ENCODE measurements at places on chromosomes 4 and X. TPM values are rescaled to one million over a fixed set of nuclear protein-coding genes. Genes with fewer than 3 reads are reported as not detected.

GRCh38 chr4:153161226-153161963 lies 42.8 kb upstream of the TRIM2 start:
- no peak for DNase-seq

DNA sequence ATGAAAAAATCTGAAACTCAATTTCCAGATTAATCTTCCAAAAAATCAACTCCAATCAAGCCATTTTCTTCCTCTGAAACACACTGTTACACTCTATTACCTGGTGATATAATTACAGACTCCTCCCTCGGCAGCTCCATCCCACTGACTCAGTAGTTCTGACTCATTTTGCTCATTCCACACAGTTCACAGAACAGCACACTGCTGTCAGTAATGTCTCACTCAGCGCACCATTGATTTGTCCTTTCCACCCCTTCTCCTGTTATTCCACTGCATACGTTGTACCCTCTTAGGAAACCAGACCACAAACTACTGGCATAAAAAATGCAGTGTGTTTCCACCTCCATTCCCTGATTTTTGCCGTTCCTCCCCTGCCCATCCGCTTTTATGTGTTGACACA lies 212.7 kb downstream of the SLIT2 start:
- no peak for DNase-seq

DNA sequence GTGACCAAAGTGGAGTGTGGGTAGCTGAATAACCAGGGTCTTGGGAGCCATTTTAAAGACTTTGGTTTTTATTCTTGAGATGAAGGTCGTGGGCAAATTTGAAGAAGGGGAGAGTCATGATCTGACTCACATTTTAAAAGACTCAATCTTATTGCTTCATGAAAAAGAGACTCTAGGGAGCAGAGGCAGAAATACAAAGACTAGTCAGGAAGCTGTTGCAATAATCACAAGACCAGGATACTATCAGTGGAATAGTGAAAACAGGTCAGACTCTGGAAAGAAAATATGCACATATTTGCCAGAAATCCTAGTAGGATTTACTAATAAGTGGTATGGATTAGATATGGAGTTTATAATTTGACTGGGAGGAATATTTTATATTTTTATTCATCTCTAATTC lies 448.4 kb downstream of the RAPGEF2 start:
- DNase-seq: no peak

GRCh38 chr4:87044511-87045233 lies 109.9 kb downstream of the AFF1 start:
- DNase-seq: no peak

DNA sequence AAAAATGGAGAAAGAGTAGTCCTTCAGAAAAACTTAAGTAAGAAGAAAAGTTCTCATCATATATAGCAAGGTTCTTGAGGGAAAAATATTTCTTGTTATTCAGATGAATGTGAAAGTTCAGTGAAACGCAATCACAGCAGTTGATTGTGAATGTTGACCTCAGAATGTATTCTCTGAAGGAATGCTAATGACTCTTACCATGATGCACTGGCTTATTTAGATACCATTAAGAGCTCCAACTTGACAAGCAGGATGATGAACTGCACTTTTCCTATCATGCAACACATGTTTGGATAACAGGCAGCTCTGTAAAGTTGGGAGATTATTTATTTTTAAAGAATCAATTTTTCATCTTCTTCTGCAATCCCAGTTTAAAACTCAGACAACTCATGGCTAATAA lies 115.5 kb upstream of the MYOZ2 start:
- no peak for DNase-seq

- no peak for DNase-seq
Measured at GRCh38 chr4:10656988-10657387, 27.6 kb downstream of the CLNK start.

DNA sequence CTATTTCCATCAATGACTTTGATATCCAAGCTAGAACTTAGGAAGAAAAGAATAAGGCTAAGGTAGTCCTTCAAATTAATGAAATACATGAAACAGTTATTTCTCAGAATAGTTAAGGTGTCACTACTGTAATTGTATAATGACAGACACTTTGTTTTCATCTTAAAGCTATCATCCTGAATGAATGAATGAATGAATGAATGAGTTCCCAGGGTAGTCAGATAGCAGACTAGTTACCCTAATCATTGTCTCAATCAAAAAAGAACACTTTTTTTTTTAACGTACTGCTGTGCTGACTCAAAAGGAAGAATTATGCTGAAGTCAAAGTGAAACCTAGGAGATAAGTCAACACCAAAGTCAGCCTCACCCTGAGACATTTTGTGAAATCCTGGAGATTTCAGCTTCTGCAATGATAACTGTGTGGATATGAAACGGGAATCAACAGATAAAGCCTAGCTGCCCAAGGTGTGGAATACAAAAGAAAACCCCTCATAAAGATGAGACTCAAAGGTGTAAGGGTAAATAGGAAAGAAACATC lies 68.3 kb upstream of the CNKSR2 start:
- no peak for DNase-seq

DNA sequence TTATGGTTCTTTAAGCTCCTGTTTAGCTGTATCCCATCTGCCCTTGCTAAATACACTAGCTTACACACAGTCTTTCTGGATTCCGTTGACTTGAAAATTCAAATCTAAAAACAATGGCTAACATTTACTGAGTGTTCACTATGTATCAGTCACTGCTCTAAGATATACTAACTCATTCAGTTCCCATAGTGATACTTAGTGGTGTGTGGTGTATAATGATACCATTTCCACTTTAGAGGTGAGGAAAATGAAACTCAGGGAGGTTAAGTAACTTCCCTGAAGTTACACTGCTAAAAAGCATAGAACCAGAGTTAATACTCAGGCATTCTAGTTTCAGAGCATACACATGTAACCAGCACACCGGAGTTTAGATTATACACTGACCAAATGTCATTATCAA lies 762.0 kb downstream of the GRID2 start:
- no peak for DNase-seq

- no peak for DNase-seq
Measured at GRCh38 chr4:87745064-87745807, 54.1 kb upstream of the IBSP start.

DNA sequence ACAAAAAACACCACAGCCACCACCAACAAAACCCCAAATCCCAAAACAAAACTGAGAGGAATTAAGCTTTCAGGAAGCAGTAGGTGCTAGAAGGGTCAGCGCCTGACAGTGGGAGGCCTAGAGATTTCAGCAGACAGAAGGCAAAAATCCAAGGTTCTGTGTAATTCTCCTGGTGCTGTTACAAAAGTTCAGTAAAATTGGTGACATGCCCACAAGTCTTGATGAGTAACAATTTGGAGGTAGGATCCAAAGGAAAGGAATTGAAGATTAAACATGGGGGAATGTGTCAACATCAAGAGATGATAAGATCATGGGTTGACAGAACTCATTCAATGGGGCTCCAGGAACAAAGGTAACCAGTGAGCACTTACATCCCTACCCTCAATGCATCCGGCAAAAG lies 653.8 kb upstream of the CPEB2 start:
- no peak for DNase-seq

DNA sequence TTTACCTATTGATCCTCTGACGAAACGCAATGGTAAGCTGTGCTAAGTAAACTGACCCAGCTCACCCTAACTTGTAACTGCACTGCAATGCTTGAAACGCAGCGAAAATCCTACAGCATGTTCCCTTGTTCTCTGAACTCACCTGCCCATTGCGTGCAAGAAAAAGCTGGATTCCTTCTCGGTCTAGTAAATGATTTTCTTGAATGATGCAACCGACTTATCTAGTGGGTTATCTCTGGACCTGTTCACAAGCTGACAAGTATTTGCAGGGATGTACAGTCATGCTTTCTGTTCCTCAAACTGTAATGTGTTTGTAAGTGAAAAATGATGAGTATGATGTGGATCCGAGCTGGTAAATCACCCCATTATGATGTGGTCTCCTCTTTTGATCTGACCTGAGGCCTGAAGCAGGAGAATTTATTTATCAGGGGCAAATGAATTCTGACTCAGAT lies 140.1 kb downstream of the BTC start:
- DNase-seq: no peak

DNA sequence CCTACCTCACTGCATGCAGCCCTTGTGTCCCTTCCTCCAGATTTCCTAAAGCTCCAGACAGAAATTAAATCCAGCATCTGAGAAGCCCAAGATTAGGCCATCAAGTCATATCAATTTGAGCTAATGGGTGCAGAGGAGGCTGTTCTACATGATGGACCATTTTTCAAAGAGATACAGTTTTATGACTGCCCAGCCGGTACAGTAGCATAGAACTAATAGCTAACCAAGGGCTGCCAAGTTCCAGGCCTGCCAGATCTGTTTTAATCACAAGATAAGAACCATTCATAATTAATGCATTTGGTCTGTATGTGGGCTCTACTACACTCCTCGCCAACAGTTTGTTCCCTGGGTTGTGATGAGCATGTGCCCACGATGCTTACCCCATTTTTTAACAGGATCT lies 73.9 kb upstream of the PLAC1 start:
- no peak for DNase-seq

DNA sequence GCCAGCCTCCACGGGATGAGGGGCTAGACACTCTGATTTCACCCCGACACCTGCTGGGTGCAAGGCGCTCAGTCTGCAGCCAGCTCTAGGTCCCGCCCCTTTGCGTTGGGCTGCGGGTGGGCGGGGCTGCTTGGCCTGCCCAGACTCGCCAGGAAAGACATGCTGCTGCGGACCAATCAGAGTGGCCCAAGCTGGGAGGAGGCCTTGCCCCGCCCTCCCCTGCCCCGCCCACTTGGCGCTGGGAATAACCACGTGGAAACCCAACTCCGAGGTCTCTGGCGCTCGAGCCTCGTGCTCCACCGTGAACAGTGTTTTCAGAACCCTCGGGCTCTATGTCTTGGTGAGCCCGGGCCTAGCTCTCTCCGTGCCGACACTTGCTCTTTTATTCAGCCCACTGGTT lies 5.3 kb upstream of the VMA21 start:
- no peak for DNase-seq

- DNase-seq: no peak
Measured at GRCh38 chrX:54042609-54043021, 1.7 kb downstream of the PHF8 start.

GRCh38 chr4:5851637-5852301 lies 41.1 kb downstream of the CRMP1 start:
- DNase-seq: no peak

DNA sequence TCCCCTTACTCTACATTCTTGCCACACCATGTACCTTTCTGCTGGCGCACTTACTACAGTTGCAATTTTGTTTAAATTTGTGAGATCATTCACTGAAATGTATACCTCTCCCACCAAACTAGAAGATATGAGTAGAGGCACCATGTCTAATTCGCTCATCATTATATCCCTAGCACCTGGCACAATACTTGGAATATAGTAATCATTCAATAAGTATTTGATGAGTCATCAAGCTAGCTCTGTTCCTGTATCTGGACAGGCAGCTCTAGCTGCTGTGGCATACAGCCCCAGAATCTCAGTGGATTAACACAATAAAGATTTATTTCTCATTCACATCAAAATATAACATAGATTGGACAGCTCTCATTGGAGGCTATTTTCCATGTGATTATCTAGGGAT lies 245.9 kb downstream of the IDS start:
- no peak for DNase-seq

DNA sequence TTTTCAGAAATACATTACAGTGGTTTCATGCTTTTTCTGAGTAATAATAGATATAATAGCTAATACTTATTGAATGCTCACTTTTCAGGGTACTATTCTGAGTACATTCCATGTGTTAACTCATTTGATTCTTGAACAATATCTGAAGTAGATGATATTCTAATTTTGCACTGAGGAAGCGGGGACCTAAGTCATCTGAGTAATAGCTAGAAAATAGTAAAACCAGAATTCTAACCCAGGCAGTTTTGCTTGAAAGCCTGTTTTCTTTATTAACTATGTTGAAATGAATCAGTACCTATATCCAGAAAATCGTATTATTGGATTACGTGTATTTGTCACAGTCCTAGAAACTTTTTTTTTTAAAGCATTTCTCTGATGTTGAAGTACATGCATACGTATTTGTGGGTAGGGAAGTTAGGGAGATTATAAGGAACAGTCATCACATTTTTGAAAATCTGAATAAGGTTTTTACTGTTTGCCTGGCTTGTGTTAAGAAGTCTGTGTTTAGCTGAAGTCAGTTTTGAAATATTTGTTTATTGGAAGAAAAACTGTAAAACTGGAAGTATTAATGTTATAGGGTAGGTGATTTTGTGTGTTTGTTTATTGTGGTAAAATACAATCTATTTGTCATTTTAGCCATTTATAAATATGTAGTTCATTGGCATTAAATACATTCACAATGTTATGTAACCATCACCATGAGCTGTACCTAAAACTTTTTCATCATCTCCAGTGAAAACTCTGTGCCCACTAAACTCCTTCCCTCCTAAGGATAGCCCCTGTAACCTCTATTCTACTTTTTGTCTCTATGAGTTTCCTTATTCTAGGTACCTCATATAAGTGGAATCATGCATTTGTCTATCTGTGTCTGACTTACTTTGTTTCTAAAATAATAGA lies 55.3 kb downstream of the FIP1L1 start:
- no peak for DNase-seq

GRCh38 chrX:136910565-136911035 lies 30.1 kb upstream of the RBMX start:
- DNase-seq: no peak

DNA sequence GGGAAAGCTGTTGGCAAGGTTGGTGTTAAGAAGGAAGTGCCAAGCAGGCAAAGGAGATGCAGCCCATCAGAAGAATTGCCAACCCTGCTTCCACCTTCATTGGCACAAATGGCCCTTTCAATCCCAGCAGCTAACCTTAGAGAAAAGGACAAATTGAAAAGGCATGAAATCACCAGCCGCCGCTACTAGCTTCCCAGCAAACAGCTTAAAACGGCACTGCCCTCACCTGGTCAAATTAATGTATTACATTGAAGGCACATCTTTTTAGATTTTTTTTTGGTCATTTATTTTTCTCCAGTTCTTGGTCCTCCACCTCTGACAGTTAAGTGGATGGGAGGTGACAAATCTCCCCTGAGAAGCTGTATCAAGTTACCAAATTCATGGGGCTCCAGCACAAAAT lies 51.0 kb upstream of the NHSL2 start:
- DNase-seq: no peak

DNA sequence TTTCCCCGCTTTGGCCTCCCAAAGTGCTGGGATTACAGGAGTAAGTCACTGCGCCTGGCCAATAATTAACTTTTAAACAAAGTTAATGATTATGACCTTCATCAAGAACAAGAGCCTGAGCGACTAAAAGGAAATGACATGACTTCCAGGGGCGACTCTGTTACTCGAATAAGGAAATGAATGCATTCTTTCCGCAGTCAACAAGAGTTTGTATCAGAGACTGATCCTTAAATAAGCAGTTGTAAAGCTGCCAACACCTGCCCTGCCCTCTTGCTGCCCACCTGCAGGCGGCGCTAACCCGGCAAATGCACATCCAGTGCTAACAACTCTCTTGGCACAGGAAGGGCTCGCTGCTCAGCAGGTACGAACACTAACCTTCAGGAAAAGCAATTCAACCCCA lies 27.3 kb downstream of the WDR1 start:
- peak; percentile 52 for DNase-seq

GRCh38 chr4:110622841-110623717 lies at the start of gene PITX2:
PITX2 (minus strand) TSS chr4:110623077; CDS start chr4:110622460, 617 bp downstream.
- peak; percentile 93 for DNase-seq

Gene NAP1L3
- 33.2 TPM for total RNA-seq

Gene NPY2R
- not detected for total RNA-seq

Gene CPE
- 269 TPM for total RNA-seq

Gene TMEM271
- total RNA-seq: not detected

Gene RIBC1
- 0.99 TPM for total RNA-seq

Gene TBC1D19
- 14.4 TPM for total RNA-seq

Gene DGKK
- total RNA-seq: not detected

Gene HTR2C
- total RNA-seq: not detected

Gene PWWP3B
- 2.1 TPM for total RNA-seq

Gene CT45A10
- not detected for total RNA-seq

All from chondrocyte (in vitro differentiated cells).